GM12892 (cell line): ENCODE measurements at places on chromosomes 12 and 14.

DNA sequence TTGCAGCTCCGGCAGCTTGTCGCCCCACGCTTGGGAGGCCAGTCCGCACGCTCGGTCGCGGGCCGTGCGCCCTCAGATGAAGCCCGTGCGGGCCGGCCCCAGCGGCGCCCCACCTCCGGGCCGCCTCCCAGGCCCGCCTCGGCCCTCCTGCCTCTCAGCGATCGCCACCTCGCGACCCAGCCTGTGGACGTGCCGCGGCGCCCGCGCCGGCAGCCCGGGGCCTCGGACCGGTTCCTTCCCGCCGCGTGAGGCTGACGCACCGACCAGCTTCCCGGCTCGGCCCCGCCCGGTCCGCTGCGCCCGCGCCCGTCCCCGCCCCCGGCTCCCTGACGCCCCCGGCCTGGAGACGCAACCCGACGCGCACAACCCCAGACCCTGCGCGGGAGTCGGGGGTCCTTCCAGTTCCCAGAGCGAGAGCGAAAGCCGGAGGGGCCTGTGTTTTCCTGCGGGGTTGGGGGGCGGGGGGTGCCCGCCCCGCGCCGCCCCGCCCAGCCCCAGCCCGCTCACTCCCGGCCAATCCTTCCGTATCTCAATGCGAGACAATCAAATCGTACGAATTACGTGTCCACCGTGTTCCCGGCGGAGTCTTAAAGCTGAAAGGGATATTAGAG, at the start of gene ERO1A:
TSS of gene ERO1A (minus strand) at position 78 of the 611 bp plus-strand sequence. CDS start at position 1, 77 bp downstream.
- DNase-seq: peak; percentile 50

- DNase-seq: no peak
Measured at GRCh38 chr12:6604259-6605029, 2.7 kb downstream of the CHD4 start.

DNA sequence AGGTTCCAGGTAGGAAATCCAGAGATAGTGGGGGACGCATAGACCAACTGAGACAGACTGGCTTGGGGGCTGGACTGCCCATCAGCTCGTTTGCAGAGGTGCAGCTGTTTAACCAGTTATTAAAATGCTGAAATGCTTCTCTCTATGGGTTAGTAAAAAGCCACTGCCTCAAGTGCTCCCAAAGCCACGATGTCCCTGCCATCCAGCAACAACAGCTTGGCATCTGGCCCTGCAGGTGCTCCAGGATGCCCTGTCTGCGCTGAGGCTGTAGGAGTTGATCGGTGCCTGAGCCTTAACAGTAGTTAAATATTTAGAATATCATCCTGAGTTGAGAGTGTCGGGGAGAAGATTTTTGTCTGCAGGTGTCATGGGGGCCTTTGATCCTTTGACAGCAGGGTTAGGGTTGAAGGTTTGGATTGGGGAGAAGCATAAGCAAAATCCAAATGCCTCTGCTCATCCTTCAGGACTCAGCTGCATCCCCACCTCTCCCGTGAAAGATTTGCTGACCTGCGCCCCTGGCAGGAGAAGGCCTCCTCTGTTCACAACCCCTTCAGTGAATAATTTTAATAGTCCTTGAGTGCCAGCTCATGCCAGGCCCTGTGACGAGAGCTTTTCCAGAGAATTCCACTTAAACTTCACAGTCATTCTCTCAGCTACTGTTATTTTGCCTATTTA, 127.3 kb upstream of the PWP1 start:
- DNase-seq: no peak

DNA sequence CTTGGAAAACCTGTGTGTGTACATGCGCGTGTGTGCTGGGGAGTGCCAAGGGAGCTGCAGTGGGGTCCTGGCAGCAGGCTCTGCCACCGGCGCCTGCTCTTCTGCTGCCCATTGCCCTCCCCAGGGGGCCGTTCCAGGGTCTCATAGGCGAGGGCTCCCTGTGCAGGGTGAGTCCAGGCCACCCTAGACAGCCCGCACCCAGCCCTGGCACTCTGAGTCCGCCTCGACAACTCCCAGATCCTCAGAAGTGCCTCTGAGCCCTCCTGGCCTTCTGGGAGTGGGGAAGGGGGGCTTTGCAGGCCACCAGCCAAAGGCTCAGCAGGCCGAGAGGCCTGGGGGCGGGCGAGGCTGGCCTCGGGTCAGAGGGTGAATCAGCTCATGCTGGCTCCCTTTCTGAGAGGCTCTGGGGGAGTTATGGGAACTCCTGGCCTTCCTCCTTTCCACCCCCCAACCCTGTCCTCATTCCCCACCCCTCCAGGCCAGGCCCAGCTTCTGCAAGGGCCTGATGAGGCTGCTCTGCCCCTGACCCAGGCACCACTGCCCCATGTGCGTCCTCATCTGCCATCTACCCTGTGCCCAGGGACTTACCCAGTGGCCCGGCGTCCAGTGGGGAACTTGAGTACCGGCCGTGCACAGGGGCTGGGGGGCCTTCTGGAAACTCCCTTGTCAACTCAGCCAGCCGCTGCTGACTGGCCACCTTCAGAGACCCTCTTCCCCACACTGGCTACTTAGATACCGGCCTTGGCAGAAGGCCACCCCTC, 2.1 kb upstream of the TEDC1 start:
- DNase-seq: no peak

DNA sequence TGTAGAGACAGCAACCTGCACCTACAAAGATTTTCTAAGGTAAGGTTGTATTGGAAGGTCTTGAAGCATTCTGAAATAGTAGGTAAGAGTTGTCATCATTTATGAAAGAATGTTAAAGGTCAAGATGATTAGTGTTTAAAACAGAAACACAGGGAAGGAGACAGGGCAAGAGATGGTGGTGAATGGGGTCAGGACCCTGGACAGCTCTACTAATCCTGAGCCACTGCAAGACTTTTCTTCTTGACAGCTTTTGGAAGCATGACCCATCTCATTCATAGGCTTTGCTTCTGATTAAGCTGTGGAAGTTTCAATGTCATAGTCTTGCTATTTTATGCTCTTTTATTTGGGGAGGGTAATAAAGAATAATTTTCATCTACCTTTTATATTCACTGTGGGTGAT, 75.5 kb upstream of the CAND1 start:
- no peak for DNase-seq

DNA sequence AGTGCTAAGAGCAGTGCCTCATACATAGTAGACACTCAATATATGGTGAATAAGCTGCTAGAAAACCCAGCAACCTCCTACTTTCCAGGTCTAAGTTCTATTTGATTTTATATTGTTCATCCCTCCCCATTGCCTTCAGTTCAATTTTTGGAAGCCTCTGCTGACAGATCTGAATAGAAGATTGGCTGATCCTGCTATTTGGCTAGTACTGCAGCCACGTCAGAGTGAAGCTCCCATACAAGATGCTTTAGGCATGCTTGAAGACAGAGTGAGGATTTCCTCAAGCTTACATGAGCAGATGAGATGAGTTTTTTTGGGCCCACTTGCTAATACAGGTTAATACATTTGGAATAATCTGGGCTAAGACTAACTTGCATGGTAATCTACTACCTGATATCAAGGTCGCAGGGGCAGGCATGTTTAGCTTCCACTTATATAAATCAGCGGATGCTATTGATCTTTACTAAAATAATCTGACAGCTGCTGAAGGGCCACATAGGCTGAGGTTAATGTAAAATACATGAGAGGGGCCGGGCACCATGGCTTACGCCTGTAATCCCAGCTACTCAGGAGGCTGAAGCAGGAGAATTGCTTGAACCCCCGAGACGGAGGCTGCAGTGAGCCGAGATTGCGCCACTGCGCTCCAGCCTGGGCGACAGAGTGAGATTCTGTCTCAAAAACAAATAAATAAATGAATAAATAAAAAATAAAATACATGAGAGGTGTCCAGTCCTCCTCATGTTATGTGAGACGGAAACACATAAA, 15.9 kb upstream of the AEBP2 start:
- no peak for DNase-seq

GRCh38 chr14:59236195-59236594, 47.7 kb downstream of the DAAM1 start:
- no peak for DNase-seq

DNA sequence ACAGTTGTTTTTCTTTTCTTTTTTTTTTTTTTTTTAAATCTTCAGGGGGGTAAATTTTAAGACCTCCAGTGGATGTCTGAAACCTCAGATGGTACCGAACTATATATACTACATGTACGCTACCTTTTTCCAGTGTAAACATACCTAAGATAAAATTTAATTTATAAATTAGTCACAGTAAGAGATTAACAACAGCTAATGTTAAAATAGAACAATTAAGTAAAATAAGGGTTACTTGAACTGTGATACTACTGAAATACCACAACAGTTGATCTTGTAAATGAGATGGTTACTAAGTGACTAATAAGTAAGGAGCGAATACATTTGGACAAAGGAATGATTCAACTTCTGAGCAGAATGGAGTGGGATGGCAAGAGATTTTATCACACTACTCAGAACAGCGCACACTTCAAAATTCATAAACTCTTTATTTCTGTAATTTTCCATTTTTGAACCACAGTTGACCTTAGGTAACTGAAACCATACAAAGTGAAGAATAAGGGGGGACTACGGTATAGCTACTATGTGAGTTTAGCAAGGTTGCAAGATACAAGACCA, 80.5 kb upstream of the PCED1B start:
- no peak for DNase-seq
